ENCODE measurements at places on chromosomes 5 and 9.

DNA sequence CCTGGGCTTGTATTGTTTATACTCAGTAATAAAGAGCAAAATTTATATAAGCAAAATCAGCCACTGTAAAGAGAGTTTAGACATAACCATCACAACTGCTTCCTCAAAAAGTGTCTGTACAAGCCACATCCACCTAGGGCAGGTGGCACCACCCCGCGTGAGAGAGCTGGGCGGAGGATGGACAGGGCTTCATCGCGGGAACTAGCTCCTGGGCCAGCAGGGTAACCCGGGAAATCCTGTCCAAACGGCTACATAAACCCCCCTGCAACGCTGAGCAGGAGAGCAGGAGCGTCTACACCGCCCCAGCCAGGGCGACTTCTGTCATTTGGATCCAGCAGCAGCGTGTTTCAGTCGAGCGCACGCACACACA lies 1.3 kb downstream of the SLC6A3 start:
- no peak for DNase-seq

GRCh38 chr5:4781299-4781698 lies 358.8 kb upstream of the ADAMTS16 start:
- no peak for DNase-seq

- no peak for DNase-seq
These were observed 232.4 kb downstream of the ESM1 start for GRCh38 chr5:54753034-54753433.

- no peak for DNase-seq
These were observed 86.0 kb upstream of the FER start for GRCh38 chr5:108661590-108662219.

DNA sequence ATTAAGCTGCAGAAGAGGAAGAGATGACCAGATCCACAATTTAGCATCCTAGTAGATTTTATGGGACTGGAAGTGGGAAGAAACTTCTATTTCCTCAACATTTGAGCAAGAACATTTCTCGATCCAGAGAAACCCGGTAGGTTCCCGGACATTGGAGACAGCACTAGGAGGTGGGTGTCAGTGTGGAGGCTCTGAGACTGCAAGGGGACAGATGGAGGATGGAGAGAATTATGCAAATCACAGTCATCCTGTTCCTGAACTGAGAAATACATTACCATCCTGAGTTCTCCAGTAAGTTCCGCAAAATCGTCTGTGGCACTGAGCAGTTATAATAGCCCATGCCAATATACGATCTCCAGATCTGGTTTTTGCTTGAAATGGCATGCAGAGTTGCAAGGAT lies 25.6 kb downstream of the GLDC start:
- DNase-seq, result no peak
